Lower leg skin (tissue), 4 donors: ENCODE measurements at places on chromosomes 2 and 18. TPM values are rescaled to one million over a fixed set of nuclear protein-coding genes. Genes with fewer than 3 reads are reported as not detected.

Gene BUB1
- 2.4 TPM for total RNA-seq

Gene PMAIP1
- 13.0 TPM for total RNA-seq

- DNase-seq: no peak
These were observed 261.8 kb upstream of the CHAC2 start for GRCh38 chr2:53505826-53506225.

- no peak for DNase-seq
These were observed 2.8 kb downstream of the SNORC start for GRCh38 chr2:232872826-232873225.

DNA sequence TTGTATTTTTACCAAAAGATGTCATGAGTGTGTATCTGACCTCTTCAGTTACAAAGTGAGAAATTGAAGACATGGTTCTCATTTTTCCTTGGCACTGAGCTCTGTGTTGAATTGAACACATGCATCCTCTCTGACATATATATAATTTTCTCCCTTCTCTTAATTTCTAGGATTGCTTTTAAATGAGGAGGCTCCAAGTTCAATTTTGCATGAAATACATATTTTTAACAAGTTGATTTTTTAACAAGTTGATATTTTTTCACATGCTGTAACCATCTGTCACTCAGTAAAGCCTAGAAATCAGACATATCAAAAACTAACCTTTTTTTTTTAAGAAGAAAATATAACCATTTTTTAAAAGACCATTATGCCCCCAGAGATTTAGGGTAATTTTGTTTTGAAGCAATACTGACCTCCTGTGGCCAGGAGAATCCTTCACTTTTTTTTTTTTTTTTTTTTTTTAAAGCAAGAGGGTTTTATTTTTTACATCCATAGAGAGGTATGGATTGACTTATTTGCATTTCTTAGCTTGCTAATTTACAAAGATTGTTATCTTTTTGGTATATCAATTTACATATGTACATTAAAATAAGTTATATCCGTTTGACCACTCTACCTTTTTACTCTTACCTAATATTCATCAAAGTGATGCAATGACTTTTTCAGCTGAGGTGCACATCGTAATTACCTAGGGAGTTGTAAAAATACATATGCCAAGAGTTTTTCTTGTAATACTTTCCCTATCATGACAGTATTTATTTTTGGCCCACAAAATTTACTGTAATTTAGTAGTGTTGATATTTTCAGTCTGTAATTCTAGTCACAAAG is 161.8 kb downstream of the SOCS6 start:
- DNase-seq: no peak
